ENCODE measurements at places on chromosomes 2 and 18.
A peak's percentile ranks its signal among the peaks of the same experiment; 100 is the strongest.

DNA sequence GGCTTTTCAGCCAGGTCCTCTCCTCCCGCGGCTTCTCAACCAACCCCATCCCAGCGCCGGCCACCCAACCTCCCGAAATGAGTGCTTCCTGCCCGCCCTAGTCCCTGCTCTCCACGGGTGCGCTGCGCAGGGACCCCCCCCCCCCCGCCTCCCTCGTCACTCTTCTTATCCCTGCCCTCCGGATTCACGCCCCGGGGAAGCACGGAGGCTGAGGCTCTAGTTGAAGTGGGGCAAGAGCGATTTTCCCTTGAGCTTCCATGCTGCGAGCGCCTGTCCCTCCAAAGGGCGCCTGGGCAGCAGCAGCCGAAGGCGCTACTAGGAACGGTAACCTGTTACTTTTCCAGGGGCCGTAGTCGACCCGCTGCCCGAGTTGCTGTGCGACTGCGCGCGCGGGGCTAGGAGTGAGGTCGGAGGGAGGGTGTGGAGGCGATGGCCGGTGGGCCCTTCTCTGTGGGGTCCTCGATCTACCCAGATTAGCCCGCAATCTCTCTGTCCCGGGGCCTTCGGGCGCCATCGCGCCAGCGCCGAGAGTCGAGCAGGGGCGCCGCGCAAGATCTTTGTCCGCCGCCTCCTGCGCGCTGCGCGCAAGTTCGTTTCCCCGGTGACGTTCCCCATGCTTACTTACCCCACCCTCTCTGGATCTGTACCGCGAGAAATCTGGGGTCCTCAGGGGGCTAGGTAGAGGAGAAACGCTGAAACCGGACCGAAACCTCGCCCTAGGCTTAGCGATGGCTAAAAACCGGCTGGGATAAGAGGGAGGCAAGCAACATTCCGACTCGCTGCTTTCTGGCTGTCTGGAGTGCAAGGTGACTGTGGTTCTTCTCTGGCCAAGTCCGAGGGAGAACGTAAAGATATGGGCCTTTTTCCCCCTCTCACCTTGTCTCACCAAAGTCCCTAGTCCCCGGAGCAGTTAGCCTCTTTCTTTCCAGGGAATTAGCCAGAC lies 677 bp downstream of the GAD1 start:
- DNase-seq: peak; percentile 38

DNA sequence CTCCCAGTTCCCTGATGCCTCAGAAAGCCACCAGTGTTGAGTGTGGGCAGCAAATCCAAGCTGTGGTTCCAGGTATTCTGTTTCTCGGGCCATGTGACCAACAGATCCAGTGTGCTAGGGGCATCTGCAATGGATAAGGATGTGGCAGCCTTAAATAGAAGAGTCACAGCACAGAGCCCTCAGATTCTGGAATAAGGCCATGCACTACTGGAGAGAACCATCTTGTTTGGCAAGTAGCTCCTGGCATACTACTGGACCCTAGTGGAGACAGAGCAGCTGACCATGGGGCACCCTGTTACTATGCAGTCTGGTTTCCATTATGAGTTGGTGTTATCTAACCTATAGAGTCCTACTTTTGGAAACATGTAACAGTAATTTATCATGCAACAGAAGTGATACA lies 53.3 kb upstream of the ZBTB7C start:
- no peak for DNase-seq

- DNase-seq: no peak
Measured at GRCh38 chr2:112033600-112033999, 21.5 kb upstream of the TMEM87B start.

DNA sequence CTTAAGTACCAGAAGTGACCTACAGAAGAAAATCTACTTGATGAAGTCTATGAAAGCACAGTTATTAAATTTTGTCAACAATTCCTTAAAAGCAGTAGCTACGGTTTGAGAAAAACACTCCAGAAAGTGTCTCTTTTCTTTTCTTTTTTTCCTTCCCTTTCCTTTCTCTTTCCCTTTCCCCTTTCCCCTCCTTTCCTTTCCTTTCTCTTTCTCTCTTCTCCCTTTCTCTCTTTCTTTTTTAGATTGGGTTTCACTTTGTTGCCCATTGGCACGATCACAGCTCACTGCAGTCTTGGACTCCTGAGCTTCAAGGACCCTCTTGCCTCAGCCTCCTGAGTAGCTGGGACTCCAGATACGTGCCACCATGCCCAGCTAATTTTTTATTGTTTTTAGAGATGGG lies 2.6 kb upstream of the ALMS1 start:
- DNase-seq: no peak

- no peak for DNase-seq
Measured at GRCh38 chr2:7189106-7189505, 271.9 kb downstream of the RNF144A start.

- peak; percentile 91 for DNase-seq
Measured at GRCh38 chr2:226835796-226836547, at the start of gene RHBDD1. Gene RHBDD1, plus strand, starts transcription at chr2:226836054. Its CDS starts 28,640 bp downstream, at chr2:226864694.

DNA sequence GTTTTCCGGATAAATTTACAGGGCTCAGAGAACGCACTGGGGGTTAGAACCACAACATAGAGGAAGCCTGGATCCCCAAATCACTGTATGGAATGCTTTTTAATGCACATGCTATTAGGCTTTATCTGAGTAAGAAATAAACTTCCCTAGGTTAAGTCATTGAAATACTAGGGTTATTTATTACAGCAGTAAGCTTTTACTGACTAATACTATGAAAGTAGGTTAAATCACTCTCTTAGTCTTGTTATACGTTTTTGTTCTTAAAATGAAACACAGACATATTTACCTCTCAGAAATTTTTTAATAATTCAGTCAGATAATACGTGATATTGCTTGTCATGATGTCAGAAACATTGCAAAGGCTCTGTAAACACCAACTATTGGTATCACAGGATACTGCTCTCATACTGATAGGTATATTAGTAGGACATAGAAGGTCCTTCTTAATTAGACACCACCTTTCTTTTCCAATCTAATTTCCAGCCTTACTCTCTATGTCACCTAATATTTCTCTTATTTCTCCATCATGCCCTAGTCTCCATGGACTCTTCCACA lies 162.7 kb upstream of the NYAP2 start:
- DNase-seq: no peak

- DNase-seq: no peak
Measured at GRCh38 chr18:64981915-64982314, 768.9 kb upstream of the CDH7 start.

DNA sequence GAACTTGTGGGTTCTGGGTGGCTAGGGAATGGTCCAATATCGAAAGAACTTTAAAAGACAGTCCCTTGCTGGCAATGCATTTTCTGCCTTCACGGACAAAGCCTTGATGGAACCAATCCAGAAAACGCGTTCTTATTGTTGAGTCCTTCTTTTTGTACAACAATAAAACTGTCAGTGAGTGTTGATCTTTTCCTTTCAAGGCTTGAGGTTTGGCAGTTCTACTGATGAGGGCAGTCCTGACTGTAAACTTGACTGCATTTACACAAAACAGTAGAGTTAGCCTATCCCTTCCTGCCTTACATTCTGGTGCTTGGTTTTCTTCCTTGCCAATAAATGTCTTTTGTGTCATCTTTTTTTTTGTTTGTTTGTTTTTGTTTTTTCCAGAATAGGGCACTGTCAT lies 2.5 kb upstream of the UGT1A7 start:
- no peak for DNase-seq

GRCh38 chr2:66170744-66171330 lies 264.1 kb upstream of the MEIS1 start:
- DNase-seq: no peak

- no peak for DNase-seq
Measured at GRCh38 chr2:159561786-159562185, 54.6 kb downstream of the BAZ2B start.

GRCh38 chr2:67076239-67076624 lies 320.9 kb upstream of the ETAA1 start:
- no peak for DNase-seq

- no peak for DNase-seq
Measured at GRCh38 chr18:69865776-69866175, 81.9 kb downstream of the CD226 start.

DNA sequence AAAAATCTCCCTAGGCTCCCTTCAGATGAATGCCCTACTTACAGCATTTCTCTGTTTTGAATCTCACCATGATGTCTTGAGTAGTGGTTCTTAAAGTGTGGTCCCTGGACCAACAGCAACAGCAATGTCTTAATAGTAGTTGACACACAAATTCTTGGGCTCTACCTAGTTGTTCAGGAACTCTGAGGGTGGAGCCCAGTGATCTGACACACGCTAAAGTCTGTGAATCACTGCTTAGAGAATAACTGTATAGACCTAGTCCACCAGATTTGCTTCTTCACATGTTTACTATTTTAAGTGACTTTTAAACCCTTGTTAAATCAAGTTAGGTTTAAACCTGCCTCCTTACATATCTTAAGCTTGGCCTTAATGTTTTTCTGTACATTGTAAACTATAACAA lies 47.6 kb upstream of the ARHGAP15 start:
- no peak for DNase-seq

DNA sequence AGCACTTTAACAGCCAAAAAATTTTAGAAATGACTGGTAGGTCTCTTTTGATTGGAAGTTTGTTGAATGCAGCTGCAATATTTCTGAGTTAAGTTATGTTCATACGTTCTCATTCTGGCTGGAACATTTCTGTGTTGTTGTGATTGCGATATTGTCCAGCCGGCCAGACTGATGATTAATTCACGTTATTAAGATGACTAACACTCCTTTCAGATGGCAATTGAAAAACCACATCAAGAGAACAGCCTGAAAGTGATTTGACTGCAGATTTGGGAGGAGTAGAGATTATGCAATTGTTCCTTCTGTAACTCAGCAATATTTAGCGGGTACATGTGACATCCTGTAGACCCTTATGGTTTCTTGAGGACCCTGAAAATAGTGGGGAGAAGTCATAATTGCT lies 133.7 kb downstream of the FBXO15 start:
- no peak for DNase-seq

GRCh38 chr2:98923244-98923940 lies 12.6 kb downstream of the CRACDL start:
- DNase-seq: no peak

DNA sequence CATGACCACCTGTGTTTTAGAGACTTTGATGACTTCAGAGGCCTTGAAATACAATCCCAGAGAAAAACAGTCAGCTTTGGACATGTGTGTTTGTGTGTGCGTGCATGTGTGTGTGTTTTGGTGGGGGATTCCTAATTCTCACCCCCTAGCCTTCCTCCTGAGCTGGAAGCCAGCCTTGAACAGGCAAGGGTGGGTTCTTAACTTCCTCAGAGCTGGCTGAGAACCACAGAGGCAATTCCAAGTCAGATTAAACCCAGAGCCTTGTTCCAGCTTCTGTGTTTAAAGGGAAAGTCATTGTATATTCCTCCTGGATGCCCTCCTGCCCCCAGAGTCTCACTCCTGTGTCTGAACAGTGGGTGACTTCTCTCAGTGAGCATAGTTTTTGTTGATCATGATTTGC lies 45.2 kb upstream of the MGAT4A start:
- DNase-seq: no peak

- no peak for DNase-seq
Measured at GRCh38 chr18:13809531-13810255, 14.3 kb upstream of the MC5R start.

DNA sequence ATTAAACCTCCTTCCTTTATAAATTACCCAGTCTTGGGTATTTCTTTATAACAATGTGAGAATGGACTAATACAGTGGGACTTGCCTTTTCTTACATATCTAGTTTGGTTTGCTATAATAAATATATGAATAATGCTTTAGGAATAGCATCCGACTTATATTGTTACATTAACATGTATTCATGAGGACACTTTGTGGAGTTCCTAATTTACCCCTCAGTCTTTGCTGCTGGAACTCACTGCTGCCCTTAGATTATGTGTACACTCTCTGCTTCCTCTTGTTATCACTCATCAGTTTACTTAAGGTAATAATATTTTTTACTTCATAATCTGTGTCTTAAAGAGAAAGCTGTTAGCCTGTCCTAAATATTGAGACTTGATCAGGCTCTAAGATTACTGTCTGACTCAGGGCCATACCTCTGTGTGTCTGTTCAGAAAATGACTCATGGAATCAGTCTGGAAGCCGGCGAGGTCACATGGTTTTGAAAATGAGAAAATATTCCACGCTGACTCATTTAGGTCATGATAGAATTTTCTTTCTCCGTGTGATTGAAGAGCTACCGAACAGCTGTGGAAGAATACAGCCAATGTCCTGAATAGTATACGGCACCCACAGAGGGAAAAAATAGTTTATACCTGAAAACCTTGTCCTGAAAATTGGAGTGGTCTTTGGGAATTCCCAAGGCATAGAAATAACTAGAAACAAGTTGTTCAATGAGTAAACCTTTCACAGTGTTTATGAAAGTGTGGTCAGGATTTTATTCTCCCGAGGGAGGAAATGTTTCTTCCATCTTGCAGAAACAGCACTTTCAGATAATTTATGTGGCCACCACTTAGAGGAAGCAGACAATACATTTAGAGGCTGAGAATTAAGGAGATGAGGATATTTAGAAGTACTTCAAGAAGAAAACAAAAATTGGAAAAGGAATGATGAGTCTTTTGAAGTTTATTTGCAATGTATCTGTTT lies 156.4 kb downstream of the DSEL start:
- DNase-seq: peak; percentile 89

DNA sequence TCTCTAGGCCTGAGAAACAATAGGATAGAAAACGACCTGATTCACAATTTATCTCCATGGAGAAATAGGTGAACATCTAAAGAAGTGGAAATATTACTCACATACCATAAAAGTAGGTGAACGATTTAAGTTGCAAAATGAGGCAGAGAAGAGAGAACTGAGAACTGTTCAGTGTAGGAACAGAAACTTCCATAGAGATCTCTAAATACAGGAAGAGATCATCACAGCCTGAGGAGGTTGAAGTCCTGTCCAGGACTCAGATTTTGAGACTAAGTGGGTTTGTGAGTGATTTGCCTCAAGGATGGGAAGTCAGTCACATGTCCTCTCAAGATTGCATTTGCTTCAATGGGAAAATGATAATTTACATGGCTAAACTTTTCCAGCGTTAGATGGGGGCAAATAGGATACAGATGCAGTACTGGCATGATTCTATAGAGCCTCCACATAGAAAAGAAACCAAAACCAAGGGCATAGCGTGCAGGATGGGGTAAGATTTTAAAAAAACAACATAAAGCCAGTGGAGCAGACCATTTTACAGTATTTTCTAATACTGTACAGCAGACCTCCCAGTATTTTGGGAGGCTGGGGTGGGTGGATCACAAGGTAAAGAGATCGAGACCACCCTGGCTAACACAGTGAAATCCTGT lies 68.8 kb downstream of the MEP1B start:
- no peak for DNase-seq

GRCh38 chr2:32277363-32277673 lies 386 bp upstream of the YIPF4 start:
- no peak for DNase-seq

GRCh38 chr2:152594022-152594766 lies 123.1 kb downstream of the PRPF40A start:
- DNase-seq: peak; percentile 7

- DNase-seq: no peak
Measured at GRCh38 chr2:118242216-118242615, 153.9 kb downstream of the INSIG2 start.
